ENCODE measurements at places on chromosomes 7 and 10.

DNA sequence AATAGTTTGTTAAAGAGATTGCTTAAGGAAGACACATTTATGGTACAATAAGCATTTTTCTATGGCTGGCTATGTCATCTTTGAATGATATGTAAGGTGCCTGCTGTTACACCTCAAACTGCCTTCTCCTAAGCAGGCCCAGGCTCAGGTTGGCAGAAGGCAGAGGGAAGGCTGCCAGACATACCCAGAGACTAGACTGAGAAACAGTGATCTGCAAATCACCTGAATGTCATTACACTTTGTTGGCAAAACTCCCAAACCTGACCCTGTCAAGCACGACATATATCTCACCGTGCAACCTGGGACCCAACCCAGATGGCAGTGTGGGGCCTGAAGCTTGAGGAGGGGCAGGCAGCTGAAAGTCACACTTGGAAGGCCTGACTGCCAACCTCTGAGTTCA lies 136.6 kb upstream of the TARP start:
- DNase-seq: no peak
- no peaks in the 10 kb centered on the region for H3K27me3 ChIP-seq
- no peaks in the 10 kb centered on the region for H3K36me3 ChIP-seq
- H3K4me3 ChIP-seq: no peak overlapping the region
- no peak overlapping the region for H3K27ac ChIP-seq

GRCh38 chr7:33706771-33707200 lies 198.6 kb upstream of the BMPER start:
- no peaks in the 10 kb centered on the region for H3K4me1 ChIP-seq
- DNase-seq: no peak
- H3K27me3 ChIP-seq: peaks cover 3% of the 10 kb centered on the region
- H3K36me3 ChIP-seq: no peaks in the 10 kb centered on the region
- no peak overlapping the region for H3K4me3 ChIP-seq

- H3K36me3 ChIP-seq: no peaks in the 10 kb centered on the region
- no peak overlapping the region for H3K4me3 ChIP-seq
- DNase-seq: no peak
- no peaks in the 10 kb centered on the region for H3K27me3 ChIP-seq
- H3K27ac ChIP-seq: no peak overlapping the region
These were observed 119.9 kb downstream of the MGMT start for GRCh38 chr10:129586898-129587443.

DNA sequence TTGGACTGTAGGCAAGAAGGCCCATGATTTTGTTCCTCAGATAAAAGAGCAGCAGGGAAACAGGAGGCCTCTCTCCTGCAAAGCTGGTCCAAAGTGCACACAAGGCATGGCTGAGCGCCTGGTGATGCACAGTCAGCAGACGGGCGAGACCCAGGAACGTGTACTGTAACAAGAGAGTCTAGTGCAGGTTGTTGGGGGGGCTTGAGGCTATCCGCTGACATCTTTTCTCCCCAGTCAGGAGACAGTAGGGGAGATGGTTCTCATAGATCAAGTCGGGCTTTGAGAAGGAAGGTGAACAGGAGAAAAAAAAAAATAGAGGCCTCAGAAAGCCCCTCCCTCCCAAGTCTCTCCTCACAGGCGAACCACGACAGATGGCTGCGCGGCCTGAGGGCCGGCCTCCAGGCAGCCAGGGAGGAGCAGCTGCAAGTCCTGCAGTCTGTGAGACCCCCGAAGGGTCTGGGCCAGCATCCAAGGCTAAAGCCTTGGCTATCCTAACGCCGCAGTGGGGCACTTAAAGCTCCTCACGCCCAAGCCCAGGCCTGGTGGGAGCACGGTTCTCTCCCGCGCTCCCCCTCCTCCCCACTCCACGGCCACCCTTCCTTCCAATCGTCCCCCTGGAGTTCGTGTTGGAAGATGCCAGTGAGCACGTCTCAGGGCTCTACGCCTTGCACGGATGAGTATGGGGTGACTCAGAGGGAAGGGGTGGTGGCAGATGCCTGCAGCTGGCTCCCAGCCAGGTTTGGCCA lies 68.3 kb downstream of the PRKAG2 start:
- no peaks in the 10 kb centered on the region for H3K36me3 ChIP-seq
- peaks cover 4% of the 10 kb centered on the region for H3K4me1 ChIP-seq
- no peaks in the 10 kb centered on the region for H3K27me3 ChIP-seq

GRCh38 chr7:47441796-47442604 lies 139.9 kb downstream of the TNS3 start:
- no peak overlapping the region for H3K4me3 ChIP-seq
- peaks cover 21% of the 10 kb centered on the region for H3K4me1 ChIP-seq
- H3K27me3 ChIP-seq: no peaks in the 10 kb centered on the region
- no peak overlapping the region for H3K27ac ChIP-seq

DNA sequence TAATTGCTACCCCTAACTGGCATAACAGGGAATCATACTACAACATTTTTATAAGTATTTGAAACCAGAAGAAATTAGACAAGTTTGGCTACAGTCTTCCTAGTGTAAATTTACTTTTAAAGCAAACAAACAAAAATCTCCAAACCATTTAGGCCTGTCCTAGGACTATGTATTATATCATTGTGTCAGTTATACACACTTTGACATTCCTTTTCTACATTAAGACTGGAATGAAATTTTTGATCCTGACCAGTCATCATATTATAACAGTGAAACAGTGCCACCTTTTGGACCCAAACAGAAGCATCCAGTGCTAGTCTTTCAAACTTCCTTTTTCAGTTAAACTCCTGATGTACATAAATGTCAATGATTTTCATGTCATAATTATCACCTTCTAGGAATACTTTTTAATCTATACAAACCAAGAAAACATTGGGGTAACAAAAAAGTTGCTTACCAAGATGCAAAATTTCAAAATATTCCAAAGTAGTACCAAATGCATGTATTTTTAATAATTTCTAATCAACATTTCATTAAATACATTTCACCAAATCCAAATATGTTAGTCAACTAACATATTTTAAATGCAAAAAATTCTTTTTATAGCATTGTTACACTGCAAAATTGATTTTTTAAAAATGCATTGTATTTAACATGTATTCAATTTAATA lies 75.7 kb downstream of the IMMP2L start:
- H3K27me3 ChIP-seq: no peaks in the 10 kb centered on the region
- H3K36me3 ChIP-seq: no peaks in the 10 kb centered on the region
- DNase-seq: peak; percentile 82
- no peaks in the 10 kb centered on the region for H3K4me1 ChIP-seq
- H3K27ac ChIP-seq: no peak overlapping the region

DNA sequence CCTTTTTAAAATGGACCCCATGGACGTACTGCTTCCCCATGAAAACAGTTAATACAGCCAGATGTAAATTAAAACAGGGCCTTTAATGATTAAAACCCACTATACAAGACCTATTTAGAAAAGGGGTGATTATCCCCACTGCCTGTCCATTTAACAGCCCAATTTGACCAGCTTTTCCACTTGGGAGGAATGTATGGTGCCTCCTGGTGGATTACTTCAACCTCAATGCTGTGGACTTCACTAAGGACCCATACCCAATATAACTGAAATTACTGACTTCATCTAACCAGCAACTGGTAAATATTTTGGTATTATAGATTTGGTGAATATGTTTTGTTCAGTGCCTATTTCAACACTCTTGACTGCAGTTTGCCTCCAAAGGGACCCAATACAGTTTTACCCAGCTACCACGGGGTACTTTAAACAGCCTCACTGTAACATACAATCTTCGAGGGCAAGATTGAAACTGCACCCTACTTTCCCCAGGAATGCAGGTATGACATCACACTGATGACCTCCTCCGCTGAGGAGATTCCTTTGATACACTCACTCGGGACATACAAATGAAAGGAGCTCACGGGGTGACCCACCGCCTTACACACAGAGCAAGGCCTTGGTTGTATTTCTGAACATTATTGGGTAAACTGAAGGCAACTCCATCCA lies 192.8 kb downstream of the DNAJC1 start:
- DNase-seq: no peak
- no peak overlapping the region for H3K27ac ChIP-seq
- no peaks in the 10 kb centered on the region for H3K27me3 ChIP-seq
- peaks cover 11% of the 10 kb centered on the region for H3K4me1 ChIP-seq

DNA sequence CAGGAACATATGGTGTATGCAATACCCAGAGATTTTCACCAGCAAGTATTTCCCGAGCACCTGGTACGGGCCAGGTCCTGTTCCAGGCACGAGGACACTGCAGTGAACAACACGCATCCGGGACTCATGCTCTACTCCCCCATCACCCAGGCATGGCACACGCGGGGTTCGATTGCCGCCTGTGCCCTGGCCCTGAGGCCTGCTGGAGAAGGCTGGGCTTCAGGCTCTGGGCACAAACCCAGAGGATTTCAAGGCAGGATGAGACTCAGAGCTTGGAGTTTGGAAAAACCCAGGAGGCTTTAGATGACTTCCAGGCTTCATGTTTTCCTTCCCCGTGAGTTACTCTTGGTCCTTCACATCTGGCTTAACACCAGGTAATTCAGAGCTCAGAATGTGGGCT lies 143.5 kb downstream of the NEURL1 start:
- no peak overlapping the region for H3K27ac ChIP-seq
- H3K4me3 ChIP-seq: no peak overlapping the region
- H3K36me3 ChIP-seq: no peaks in the 10 kb centered on the region
- H3K27me3 ChIP-seq: no peaks in the 10 kb centered on the region
- no peaks in the 10 kb centered on the region for H3K4me1 ChIP-seq
- DNase-seq: no peak

DNA sequence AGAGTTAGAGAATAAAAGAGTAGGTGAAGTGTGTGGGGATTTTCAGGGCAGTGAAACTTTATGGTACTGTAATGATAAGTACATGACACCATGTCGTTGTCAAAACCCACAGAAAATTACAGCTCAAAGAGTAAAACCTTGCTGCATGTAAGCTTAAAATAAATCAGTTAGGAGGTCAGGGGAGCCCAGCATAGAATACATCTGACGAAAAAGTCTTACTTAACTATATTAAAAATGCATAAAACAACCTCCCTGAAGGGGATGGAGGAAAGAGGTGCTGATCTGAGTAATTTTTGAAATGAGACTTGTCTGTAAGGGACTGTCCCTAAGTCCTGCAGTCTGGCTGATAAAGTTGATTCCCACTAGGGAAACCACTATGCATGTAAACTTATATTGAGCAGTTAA lies 49.8 kb upstream of the AKR1E2 start:
- no peak overlapping the region for H3K27ac ChIP-seq
- no peaks in the 10 kb centered on the region for H3K36me3 ChIP-seq
- H3K4me3 ChIP-seq: no peak overlapping the region
- no peak for DNase-seq

GRCh38 chr7:83677180-83677866 lies 28.4 kb upstream of the SEMA3E start:
- no peaks in the 10 kb centered on the region for H3K36me3 ChIP-seq
- no peak for DNase-seq
- no peak overlapping the region for H3K27ac ChIP-seq

DNA sequence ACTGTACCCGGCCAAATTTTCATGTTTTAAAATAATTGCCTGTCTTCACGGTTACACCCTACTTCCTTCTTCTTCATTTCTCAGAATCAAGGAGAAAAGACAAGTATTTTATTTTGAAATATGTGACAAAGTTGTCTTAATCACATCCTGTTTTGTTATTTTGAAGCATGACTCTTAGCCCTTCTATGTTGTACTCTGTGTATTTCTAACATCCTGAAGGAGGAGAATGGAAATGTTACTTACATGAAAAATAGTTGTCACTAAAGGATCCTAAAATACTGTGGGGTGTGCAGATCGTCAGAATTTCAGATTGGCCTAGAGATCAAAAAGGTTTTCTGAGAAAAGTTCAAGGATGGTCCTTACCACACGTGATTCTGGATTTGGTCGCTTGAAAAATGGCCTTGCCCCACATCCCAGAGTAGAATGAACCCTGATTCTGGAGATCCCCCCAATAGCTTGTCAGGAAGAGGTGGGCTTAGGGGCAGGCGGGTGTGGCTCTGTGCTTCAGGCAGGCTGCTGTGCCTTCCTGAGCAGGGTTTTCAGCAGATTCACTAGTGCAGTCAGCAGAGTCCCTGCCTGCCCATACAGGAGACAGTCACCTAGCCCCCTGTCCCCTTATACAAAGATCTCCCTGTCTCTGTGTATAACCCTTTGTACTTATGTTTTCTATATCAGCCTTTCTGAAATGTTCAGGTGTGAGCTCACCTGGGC lies 8.6 kb downstream of the UPP1 start:
- H3K36me3 ChIP-seq: no peaks in the 10 kb centered on the region
- no peak for DNase-seq
- no peak overlapping the region for H3K27ac ChIP-seq
- H3K4me3 ChIP-seq: no peak overlapping the region
- H3K27me3 ChIP-seq: no peaks in the 10 kb centered on the region

DNA sequence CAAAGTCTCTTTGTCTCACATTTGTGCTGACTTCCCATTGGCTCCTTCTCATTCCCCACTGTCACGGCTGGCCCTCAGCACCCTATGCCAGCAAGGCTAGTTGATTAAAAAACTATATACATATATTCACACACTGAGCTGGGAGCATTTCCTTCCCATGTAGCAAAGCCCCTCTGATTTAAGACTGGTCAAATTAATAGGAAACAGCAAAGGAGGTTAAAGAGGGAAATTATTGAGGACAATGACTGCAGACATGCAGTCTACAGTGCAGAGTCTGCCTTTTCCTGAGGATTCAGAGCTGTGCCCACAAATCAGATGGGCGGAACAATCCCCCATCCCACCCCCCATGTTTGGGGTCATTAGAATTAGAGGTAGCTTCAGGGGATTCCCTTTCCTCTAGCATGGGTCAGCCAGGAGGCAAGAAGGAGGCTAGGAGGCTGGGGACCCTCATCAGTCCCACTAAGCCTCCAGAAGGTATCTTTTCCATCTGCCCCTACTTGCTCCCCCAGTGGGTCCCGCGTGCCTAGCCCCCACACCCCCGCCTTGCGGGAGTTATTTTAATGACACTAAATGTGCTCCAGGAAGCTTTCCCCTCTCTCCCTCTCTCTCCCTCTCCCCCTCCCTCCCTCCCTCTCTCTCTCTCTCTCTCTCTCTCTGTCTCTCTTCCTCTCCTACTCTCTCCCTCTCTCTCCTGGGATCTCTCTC lies 9.8 kb upstream of the DLX6 start:
- no peaks in the 10 kb centered on the region for H3K27me3 ChIP-seq
- no peak for DNase-seq
- no peaks in the 10 kb centered on the region for H3K4me1 ChIP-seq
- H3K4me3 ChIP-seq: no peak overlapping the region
- H3K27ac ChIP-seq: no peak overlapping the region

DNA sequence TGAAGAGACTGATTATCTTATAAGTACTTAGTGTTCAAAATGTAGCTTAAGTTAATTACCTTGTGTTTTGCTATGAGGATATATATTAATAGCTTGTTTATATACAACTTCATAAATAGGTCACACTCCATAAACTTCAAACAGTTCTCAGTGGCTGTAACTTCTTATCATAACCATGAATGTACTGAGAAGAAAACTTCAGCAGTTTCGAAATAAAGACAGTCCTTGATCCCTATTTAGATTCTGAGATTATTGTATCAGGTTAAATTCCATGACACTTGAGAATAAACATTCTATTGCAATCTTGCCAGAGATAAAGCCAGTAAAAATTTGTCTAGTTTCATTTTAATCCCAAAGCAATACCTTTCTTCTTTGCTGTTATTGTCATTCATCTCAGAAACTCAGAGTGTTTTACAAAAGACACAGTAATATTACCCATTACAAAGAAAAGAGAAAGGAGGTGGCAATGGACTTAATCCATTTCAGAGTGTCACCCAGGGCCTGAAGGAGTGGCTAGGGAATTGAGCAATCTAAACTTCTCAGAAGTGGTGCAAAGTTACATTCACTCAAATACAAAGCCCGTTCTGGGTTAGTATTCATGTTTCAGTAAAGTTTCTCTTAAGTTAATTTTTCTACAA lies 403.6 kb downstream of the SEMA3D start:
- no peaks in the 10 kb centered on the region for H3K4me1 ChIP-seq
- no peaks in the 10 kb centered on the region for H3K36me3 ChIP-seq
- no peak overlapping the region for H3K27ac ChIP-seq
